ENCODE measurements at places on chromosomes 4 and X.

- peak; percentile 40 for DNase-seq
Measured at GRCh38 chr4:108210989-108211835, 42.5 kb upstream of the LEF1 start.

GRCh38 chrX:40151211-40152172 lies 53.7 kb upstream of the BCOR start:
- DNase-seq: no peak

DNA sequence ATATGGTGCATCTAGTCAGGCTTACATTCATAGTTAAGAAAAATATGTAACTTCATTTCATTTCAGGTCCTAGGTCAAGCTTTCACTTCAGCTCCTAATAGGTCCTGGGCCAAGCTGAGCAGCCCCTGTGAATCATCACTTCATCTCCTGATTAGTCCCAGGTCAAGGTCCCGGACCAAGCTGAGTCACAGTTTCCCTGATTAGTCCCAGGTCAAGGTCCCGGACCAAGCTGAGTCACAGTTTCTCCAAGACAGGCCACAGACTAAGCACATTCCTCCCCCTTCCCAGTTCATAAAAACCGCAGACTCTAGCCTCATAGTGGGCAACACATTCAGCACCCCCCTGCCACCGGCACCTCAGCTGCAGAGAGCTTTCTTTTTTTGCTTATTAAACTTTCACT lies 1331.8 kb downstream of the PCDH19 start:
- DNase-seq: peak; percentile 16

GRCh38 chr4:48064349-48064748 lies 47.8 kb downstream of the NIPAL1 start:
- DNase-seq: no peak

- DNase-seq: peak; percentile 1
Measured at GRCh38 chr4:80540785-80541469, 205.4 kb downstream of the CFAP299 start.

DNA sequence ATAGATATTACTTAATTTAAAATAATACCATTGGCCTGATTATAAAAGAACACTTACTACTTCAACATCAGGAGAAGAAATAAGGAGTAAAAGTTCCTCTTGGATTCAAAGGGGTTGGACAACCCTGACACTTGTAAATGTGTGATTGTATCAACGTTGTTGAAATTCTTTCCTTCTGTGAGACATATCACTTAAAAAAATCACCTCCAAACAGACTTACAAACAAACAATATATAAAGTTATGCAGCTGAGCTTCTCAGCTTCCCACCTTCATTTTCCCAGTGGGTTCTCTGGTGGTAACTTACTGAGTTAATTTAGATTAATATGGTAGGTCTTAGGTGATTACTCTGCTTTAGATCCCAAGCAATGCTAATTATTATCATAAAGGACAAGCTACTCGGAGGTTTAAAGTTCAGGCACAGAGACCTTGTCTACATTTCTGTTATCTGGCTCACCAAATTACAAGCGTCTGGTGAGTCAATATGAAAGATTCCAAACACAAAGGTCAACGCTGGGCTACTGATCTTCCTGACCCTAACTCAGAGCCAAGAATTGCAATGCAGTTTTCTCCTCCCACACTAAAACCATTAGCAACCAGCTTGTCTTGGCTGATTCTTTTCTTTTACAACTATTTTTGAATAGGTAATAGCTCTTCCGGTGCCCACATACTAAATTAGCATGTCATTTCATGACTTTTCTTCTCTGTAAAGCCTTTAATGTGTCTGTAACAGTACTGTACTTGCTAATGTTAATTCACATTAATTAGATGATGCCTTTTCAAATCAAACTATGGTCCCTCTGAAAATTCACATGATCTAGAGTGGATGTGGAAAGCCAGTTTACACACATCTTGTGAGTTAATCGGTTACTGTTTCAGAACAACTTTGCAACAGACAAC lies 157.6 kb downstream of the RASL11B start:
- peak; percentile 81 for DNase-seq
